ENCODE measurements at places on chromosomes 3 and 15.

GRCh38 chr3:87410110-87410509 is 133.7 kb upstream of the POU1F1 start:
- no peak for DNase-seq

- DNase-seq = no peak
Measured at GRCh38 chr15:40190591-40190990, 29.7 kb downstream of the BUB1B start.

DNA sequence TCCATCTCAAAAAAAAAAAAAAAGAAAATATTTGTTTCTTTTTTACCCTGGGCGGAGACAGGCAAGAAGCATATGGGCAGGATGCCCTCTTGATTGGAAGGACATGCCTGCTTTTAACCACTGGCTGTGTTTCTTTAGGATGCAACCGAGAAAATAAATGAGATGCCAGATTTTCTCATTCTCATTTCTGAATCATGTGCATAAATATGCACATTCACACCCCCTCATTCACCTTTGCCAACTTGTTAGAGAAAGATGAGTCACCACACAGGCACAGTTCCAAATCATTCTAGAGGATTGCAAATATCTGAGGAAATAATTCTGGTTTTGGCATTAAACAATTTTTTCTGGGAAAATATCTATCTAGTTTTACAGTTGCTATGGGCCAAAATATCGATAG is 3.3 kb downstream of the LIPH start:
- no peak for DNase-seq

DNA sequence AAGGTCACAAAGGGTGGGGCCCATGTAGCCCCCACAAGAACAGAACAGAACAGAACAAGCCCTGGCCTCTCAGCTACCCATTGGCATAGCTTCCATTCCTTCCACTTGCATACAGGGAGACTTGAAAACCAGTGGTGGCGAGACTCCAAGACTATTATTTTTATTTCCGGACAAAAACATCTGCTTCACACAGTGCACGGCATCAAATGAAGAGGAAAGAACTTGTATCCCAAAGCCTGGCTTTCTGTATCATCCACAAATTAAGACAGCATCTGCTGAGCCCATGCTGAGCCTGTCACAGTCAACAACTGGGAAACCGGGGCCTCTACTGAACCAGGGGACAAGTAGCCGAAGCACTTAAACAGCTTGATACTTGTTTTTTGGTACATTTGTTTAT is 56.0 kb downstream of the CLEC3B start:
- no peak for DNase-seq

- DNase-seq = no peak
Measured at GRCh38 chr3:195895861-195896360, 12.4 kb downstream of the TNK2 start.

- DNase-seq = no peak
Measured at GRCh38 chr3:188507244-188507720, 353.3 kb downstream of the LPP start.

GRCh38 chr3:52524752-52525679 is 8.6 kb downstream of the NT5DC2 start:
- no peak for DNase-seq

DNA sequence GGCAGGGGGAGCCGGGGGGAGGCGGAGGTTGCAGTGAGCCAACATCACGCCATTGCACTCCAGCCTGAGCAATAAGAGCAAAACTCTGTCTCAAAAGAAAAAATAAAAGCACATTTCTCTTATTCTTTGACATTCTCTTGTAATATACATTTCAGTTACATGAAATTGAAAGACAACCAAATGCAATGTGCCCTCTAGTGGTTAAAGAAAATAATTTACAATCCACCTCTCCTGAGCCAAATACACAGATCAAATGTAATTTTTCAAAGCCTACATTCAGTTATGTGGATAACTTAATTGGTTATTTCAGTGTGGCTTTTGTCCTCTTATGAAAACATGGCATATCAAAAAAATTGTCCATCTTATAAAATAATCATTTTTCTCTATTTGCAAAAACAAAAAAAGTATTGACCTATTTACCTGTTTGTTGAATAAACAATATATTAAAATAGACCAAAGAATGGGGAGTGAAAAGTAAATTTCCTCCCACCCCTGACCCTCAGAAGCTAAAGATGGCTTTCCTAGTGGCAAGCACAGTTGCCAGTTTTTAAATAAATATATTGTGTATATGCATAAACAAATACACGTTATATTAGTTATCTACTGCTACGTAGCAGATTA is 14.2 kb upstream of the U2SURP start:
- no peak for DNase-seq

DNA sequence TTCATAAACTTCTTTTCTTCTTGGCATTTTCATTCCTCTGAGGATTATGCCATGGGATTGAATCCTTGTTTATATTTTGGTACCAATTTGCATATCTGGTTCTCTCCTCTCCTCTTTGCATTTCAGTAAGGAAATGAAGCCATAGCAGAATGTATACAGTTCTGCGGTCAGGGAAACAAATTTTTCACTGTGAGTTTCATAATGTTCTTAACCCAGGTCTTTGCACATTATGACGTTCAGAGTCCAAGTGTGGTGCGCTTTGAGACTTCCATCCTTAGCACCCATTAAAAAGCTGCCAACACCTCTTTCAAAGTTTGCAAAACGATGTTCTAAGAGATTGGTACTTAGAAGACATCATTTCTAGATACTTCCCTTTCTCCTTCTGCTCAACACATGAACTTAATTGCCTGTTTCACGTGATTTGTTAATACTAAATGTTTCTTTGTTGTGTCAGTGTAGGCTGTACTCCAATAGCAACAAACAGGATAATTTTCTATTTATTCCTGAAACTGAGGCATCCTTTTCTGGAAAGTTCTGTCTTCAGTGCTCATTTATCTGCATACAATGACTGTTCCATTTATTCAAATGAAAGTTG is 953.1 kb upstream of the NR2F2 start:
- no peak for DNase-seq

GRCh38 chr3:69738315-69738714 is 949 bp upstream of the MITF start:
- no peak for DNase-seq

DNA sequence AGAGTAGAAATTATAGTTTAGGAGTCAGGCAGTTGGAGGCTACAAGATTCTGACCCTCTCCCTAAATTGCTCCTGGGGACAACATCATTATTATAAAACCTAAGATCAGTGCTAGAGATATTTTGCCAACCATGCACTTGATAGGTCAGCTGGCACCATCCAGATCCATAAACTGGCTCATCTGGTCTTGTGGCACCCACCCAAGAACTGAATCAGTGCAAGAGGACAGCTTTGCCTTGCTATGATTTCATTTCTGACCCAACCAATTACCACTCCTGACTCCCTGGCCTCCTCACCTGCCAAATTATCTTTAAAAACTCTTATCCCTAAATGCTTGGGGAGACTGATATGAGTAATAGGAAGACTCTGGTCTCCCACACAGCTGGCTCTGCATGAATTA is 461.1 kb upstream of the TGFBR2 start:
- no peak for DNase-seq

- no peak for DNase-seq
Measured at GRCh38 chr3:46098319-46098761, 71.1 kb upstream of the XCR1 start.

GRCh38 chr15:28786521-28786920 is 61.9 kb downstream of the GOLGA6L7 start:
- DNase-seq = no peak

DNA sequence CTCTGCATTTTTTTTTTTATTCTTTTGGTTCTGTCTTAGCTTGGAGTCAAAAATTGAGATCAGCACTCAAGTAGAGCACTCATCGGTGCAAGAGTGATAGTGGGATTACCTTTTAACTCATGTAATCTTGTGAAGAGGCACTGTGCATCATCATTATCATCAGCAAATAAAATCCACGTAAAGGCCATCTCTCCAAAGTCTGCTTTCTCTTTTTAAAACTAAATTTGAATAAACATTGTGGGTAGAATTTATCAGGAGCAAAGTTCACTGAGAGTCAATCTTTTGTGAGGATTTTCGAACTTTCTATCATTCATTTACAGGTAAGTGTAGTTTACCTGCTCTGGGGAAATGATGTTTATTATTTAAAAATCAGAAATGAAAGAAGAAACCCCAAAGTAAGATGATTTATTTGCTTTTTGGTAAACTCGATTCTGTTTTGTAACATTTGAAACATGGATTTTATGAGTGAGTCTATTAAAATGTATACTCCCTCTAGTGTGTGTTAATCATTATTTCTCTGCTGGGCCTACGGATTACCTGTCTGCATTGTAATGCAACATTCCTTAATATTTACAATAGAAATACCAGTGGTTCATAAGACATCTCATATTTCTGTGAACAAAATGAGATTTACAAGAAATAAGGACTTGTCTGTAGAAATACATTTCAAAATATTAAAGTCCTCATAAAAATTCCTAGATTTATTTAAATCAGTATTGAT is 327.7 kb upstream of the NAALADL2 start:
- no peak for DNase-seq

- DNase-seq = no peak
Measured at GRCh38 chr3:55884491-55885285, 397.6 kb upstream of the WNT5A start.

DNA sequence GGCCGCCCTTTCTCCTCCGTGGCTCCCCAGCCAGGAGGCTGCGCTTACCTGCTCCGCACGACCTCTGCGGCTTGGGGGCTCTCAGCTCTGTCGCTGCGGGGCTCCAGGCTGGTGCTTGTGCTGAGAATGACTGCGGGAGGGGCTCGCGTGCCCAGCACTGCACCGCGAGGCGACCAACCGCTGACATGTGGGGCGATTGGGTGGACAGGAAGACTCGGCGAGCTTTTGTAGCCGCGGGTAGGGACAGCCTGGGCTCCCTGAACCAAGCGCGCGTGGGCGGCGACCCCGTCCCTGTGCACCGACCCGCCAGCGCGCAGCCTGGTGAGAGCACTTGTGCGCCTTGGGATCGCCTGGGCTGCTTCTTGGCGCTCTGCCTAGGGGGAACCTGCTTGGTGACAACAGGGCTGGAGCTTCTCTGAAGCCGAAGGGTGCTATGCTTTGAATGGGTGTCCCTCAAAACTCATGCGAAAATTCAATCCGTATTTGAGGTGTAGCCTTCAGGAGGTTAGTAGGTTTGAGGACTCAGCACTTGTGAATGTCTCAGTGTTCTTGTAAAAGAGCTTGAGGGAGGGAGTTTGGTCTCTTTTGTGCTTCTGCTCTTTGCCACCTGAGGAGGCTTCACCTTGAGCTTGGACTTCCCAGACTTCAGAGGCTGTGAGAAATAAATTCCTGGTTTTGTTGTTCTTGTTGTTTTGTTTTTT is 50.4 kb downstream of the IL12A start:
- no peak for DNase-seq

GRCh38 chr3:172846103-172846561 is 95.6 kb downstream of the ECT2 start:
- DNase-seq = no peak

DNA sequence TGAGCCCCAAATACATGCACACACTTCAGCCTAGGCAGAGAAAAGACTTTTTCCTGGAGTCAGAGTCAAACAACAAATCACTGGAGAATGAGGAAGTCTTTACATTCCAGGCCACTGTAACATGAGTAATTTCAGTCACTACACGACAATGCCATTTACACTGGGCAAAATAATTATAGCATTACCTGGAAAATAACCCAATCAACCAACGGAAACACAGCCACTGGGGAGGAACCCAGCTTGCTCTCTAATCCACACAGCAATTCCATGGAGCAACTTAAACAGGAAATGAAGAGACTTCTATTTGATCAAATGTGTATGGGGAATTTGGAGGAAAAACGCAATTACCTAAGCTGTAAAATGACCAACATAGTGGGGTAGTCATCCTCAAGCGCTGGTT is 15.2 kb downstream of the FSTL1 start:
- DNase-seq = no peak

DNA sequence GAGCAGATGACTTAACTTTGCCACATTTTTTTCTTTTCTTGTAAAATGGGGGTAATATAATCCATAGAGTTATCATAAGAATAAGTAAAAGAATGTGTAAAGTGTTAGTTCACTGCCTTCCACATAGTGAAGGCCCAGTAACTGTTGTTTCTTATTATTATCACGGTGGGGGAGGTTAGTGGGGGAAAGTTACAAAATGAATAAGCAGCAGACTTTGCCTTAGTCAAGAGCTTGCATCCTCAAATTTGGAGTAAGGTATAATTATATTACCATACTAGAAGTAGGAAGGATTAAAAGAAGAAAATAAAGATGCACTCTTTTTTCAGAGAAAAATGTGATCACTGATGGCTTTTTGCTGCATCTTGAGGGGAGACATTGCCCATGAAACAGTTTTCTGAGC is 247.6 kb downstream of the PTPRG start:
- no peak for DNase-seq

- DNase-seq = no peak
Measured at GRCh38 chr3:64837986-64838735, 150.4 kb upstream of the ADAMTS9 start.

- peak; percentile 59 for DNase-seq
Measured at GRCh38 chr3:14261229-14261628, 82.6 kb downstream of the LSM3 start.

- no peak for DNase-seq
Measured at GRCh38 chr3:139105154-139105702, 60.5 kb upstream of the PRR23C start.

GRCh38 chr3:16109929-16110328 is 64.6 kb upstream of the GALNT15 start:
- DNase-seq = no peak
